ENCODE measurements at places on chromosomes 4 and X. TPM values are rescaled to one million over a fixed set of nuclear protein-coding genes. Genes with fewer than 3 reads are reported as not detected.

DNA sequence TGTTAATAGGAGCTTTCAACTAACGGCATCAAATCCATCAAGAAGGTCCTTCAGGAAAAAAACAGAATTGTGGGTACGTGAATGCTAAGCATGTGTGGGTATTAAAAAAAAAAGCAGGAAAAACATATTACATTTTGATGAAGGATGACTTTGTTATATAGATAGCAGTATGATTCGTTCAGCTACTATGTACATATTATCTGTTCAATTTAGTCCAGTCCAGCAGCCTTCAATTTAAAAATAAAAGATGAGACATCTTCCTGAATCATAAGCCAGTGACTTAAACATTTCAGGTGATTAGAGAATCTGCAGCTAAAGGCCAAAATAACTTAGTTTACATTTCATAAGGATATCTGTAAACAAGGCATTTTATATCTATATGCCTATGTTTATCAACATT is 63.4 kb downstream of the LCORL start:
- DNase-seq: no peak
- H3K4me1 ChIP-seq: no peaks in the 10 kb centered on the region
- no peak overlapping the region for H3K4me3 ChIP-seq

GRCh38 chrX:48022738-48023137 is 15.9 kb downstream of the SPACA5 start:
- no peaks in the 10 kb centered on the region for H3K27me3 ChIP-seq
- no peak overlapping the region for H3K4me3 ChIP-seq
- DNase-seq: no peak
- no peaks in the 10 kb centered on the region for H3K36me3 ChIP-seq
- H3K27ac ChIP-seq: no peak overlapping the region

- H3K27me3 ChIP-seq: no peaks in the 10 kb centered on the region
- H3K4me3 ChIP-seq: no peak overlapping the region
- H3K36me3 ChIP-seq: peaks cover 6% of the 10 kb centered on the region
- H3K4me1 ChIP-seq: no peaks in the 10 kb centered on the region
- H3K27ac ChIP-seq: no peak overlapping the region
These were observed 62.3 kb downstream of the ACOX3 start for GRCh38 chr4:8378101-8378724.

The XPNPEP2 gene
- total RNA-seq: 0.20 TPM

GRCh38 chr4:16843831-16844508 is 54.5 kb downstream of the LDB2 start:
- H3K4me1 ChIP-seq: peaks cover 11% of the 10 kb centered on the region
- no peaks in the 10 kb centered on the region for H3K27me3 ChIP-seq
- no peaks in the 10 kb centered on the region for H3K36me3 ChIP-seq
- no peak overlapping the region for H3K4me3 ChIP-seq
